ENCODE measurements at places on chromosomes 3 and 15.
A peak's percentile ranks its signal among the peaks of the same experiment; 100 is the strongest.

- DNase-seq, result no peak
These were observed 43.0 kb downstream of the BCL2L10 start for GRCh38 chr15:52069559-52069958.

GRCh38 chr15:100216182-100216581 is 125.6 kb downstream of the ADAMTS17 start:
- no peak for DNase-seq

DNA sequence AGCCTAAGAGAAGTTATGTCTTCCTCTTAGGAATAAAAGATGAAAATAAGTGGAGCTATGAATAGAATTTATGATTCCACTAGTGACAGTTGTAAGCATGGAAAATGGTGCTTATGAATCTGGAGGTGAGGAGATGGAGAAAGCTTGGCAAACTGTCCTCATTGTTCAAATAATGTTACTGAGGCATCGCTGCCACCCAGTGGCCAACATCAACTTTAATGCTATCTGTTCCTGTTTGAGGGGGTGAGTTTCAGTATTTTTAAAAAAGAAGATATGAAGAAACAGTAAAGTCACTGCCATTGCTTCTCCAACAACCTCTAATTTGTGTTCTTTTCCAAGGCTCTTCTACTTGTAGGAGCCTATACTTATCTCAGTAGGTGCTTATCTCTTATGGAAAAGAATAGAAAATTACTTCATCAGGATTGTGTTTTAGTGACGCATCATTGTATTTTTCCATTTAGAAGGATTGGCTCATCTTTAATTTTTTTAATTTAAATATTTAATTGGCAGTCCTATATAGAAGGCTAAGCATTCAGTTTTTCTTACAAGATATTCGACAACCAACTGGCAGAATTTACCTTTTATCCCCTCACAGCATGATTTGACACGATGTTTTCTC is 260.4 kb upstream of the P2RY1 start:
- DNase-seq, result peak; percentile 65

- no peak for DNase-seq
These were observed 98.2 kb downstream of the HCN4 start for GRCh38 chr15:73270366-73271097.

GRCh38 chr3:38038447-38038911 is 529 bp upstream of the DLEC1 start:
- DNase-seq, result no peak

GRCh38 chr15:75204340-75205063 is 2.8 kb downstream of the C15orf39 start:
- peak; percentile 90 for DNase-seq

DNA sequence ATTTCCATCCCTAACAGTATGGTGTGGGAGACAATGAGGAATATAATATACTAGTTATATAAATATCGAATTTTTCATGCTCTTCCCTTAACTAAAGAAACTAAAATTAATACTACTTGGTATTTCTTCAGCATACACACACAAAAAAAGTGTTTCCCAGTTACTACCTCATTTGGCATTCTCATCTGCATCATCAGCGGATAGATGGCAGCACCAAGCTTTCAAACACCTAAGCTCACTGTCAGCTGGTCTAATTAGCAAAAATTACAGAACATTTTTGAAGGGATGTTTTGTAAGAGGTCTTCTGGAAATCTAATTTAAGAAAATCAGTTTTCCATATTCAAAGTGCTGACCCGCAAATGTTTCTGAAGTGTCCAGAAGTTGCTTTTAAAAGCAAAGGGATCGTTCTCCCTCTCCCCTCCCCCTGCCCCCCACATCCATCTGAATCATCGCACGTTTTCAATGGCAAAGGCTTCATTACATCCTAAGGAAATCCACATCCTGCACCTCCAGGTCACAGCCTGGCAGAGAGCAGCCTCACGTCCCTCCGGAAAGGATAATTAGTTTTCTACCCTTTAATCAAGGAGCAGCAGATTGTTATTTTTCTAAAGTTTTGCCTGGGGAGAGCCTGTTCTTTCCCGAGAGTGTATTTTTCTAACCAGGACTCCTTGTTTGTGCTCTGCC is 86.1 kb upstream of the SPATA12 start:
- DNase-seq, result no peak

- no peak for DNase-seq
These were observed 524.2 kb upstream of the LMCD1 start for GRCh38 chr3:7977245-7978086.

GRCh38 chr3:194472290-194472920 is 14.4 kb downstream of the ATP13A3 start:
- peak; percentile 71 for DNase-seq

- DNase-seq, result no peak
These were observed 197.7 kb downstream of the LPP start for GRCh38 chr3:188351648-188352047.

GRCh38 chr3:111730143-111730542 is 128.9 kb upstream of the PHLDB2 start:
- DNase-seq, result no peak

GRCh38 chr3:118809696-118810498 is 224.7 kb downstream of the IGSF11 start:
- no peak for DNase-seq

DNA sequence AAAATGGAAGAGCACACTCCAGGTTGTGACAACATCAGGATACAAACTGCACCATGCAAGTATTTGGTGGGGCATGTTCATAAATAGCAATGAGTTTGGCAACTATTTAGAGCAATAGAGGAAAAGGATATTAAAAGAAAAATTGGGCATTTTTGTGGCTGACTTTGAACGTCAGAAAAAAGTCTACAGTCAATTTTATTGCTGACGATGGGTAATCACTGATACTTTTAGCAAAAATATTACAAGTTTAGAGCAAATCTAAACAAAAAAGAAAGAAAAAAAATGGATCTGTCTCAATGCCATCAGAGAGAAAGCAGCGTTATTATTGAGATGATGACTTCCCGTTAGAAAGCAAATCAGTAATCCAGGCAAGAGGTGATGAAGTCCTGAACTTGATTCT is 65.2 kb downstream of the CGGBP1 start:
- no peak for DNase-seq

GRCh38 chr3:101861789-101862415 is 12.6 kb downstream of the NFKBIZ start:
- DNase-seq, result no peak

DNA sequence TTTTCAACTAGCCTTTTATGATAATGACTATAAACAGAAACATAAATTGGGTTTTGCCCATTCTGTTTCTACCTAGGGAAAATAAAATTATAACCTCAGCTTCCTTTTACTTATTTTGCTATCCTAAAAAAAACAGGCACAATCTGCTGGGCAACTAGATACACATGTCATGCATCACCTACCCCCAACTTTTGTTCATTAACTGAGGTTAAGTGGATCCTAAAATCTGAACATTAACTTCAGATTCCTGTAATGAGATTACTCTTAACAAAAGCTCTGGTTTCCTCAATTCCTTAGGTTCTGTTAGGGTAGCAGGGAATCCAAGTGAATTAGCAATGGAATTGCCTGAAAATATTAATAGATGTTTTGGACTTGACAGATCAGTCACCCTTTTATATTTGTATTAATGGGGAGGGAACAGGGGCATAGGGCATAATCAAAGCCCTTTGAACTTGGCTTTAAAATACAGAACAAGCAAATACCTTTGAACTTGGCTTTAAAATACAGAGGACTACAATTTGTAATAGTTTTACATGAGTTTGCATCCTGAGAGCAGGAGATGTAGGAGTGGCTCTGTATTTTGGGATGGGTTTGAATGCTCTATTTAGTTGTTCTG is 106.6 kb downstream of the FEZF2 start:
- no peak for DNase-seq

DNA sequence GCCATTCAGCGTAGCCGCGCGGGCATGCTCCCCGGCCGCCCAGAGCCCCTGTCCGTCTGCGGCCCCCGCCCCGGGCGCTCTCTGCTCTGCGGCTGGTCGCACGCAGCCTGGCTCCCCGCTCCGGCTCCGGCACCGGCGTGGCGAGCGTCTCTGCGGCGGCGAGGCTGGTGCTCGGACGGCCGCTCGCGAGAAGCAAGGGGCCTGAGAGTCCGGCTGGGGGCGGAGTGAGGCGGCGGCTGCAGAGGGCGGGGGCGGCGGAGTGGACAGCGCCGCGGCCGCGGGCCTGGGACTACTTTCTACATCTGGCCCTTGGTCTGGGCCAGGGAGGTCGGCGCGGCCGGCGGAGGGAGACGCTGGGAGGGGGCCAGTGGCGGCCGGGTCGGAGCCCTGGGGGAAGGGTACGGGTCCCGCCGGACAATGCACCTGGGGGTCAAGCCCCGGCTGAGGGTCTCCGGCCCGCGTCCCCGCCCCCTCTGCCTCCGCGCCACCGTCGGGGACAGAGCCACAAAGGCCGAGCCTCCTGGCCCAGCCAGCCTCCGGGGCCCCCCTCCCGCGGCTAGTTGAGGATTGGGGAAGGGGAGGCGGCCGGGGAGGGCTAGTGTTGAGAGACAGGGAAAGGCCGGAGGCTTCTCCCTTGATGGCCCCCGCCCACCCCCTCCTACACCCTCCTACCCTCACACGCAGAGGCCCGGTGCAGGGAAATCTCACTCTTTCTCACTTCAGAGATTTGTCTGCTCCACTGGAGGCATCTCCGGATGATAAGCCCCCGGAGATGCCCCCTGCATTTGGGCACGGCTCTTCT is at the start of gene PRTG:
Gene PRTG, minus strand, starts transcription at position 226 of the 802 bp plus-strand sequence. Its CDS starts 221 bp downstream, at position 5.
- DNase-seq, result no peak

DNA sequence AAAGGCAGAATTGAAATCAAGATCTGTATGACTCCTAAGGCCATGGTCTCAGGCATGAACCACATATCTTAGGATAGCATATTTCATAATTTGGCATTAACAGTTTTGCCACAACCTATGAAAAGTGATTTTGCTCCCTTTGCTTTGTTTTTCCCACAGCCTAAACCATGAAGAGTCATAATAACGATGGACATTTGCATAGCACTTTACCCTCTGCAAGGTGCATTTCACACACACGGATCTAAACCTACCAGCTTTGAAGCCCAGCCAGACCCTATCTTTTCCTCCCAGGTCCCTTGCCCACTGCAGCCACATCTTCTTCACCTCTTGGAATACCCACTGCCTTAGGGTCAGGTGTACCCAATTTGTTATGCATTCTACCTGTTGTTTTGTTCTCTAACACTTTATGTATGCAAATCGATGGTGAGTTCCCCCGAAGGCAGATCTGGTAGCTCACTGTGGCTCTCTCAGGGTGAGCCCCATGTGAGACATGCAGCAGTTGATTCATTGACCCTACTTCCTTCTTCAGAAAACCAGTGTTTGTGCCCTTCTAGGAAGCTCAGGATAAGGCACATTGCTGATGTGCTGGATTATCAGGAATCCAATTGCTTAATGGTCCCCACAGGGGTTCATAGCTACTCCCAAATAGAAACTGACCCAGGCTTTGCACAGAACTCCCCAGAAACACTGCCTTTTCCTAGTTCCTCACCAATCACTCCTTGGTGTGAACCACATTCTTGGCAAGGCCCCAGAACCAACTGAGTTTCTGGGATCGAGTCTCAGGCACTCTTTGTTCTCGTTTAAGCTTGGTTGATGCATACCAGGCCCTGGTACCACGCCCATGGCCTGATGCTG is 8.7 kb downstream of the ARHGAP31 start:
- peak; percentile 39 for DNase-seq

GRCh38 chr15:52052066-52052935 is 33.3 kb downstream of the MAPK6 start:
- DNase-seq, result no peak

DNA sequence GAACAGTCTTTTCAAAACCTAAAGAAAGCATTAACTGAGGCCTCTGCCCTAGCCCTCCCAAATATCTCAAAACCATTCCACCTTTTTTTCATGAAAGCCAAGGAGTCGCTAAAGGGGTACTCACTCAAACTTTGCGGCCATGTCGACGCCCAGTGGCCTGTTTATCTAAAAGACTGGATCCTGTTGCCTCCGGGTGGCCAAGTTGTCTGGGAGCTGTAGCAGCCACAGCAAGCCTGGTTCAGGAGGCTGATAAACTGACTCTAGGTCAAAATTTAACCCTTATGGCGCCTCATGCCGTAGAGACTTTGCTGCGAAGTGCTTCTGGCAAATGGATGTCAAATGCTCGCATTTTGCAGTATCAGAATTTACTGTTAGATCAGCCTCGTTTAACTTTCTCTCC is 39.5 kb downstream of the ZBTB11 start:
- no peak for DNase-seq

DNA sequence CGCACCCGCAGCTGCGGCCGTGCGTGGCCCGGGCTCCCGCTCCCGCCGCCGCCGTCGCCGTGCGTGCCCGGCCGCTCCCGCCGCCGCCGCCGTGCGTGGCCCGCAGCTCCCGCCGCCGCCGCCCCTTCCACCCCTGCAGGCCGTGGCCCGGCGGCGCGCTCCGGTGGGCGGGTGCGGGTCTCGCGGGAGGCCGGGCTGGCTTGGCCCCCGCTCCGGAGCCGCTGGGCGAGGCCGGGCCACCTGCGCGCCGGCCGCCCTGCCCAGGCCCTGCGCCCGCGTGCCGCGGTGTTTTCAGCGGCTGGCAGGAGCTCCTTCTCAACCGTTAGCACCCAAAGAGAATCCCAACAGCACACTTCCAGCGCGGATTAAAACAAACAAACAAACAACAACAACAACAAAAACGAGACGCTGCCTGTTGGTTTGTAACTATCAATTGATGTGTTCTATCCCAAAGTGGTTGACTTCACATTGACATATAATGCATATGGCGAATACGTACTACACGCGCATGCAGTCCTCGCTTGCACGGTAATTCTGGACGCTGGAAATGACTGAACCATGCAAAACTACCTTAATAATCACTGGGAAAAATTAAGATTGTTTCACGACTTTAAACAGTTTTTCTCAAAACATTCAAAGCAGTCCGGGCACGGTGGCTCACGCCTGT is 113.7 kb upstream of the GOLGA8J start:
- no peak for DNase-seq

Measured in B cell (primary cell).